ENCODE measurements at places on chromosomes 2 and 18. TPM values are rescaled to one million over a fixed set of nuclear protein-coding genes. Genes with fewer than 3 reads are reported as not detected.

The CFC1 gene
- 6.4 TPM for total RNA-seq

The ALPG gene
- total RNA-seq: not detected

The DCDC2C gene
- not detected for total RNA-seq

The HOXD4 gene
- not detected for total RNA-seq

The DGKD gene
- 46.9 TPM for total RNA-seq

The KCNG3 gene
- 1.9 TPM for total RNA-seq

The RTP5 gene
- total RNA-seq: not detected

The MRO gene
- 0.35 TPM for total RNA-seq

The SLC40A1 gene
- 60.4 TPM for total RNA-seq

DNA sequence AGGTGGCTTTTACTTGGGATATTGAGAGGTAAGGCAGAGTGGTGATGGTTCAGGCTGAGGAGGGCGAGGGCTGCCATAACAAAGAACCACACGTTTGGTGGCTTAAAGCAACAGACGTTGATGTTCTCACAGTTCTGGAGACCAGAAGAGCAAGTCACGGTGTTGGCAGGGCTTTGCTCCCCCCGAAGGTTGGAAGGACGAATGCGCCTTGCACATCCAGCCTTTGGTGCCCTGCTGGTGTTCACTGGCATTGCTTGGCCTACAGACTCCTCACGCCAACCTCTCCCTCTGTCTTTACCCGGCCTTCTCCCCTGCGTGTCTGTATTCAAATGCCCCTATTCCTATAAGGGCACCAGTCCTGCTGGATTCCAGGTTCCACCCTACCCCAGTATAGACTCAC lies 125.4 kb downstream of the TPO start:
- DNase-seq: peak; percentile 89
- H3K27me3 ChIP-seq: no peaks in the 10 kb centered on the region
- H3K27ac ChIP-seq: no peak overlapping the region
- H3K4me1 ChIP-seq: no peaks in the 10 kb centered on the region
- no peak overlapping the region for H3K4me3 ChIP-seq

DNA sequence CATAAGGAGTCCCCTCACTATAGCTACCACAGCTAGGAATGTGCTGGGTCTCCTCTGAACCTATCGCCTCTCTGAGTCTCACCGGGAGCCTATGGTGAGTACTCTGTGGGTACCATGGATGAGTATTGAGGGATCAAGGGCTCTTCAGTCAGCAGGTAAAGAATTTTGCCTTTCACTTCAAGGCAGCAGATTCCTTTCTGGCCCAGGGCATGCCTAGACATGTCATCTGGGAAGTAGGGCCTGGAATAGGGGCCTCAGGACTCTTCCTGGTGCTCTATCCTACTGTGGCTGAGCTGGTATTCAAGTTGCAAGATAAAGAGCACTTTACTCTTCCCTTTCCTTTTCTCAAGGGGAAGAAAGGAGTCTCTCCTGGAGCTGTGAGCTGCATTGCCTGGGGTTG lies 85.6 kb upstream of the LHCGR start:
- H3K4me3 ChIP-seq: no peak overlapping the region
- H3K27ac ChIP-seq: no peak overlapping the region
- H3K36me3 ChIP-seq: no peaks in the 10 kb centered on the region
- no peaks in the 10 kb centered on the region for H3K4me1 ChIP-seq
- no peak for DNase-seq

DNA sequence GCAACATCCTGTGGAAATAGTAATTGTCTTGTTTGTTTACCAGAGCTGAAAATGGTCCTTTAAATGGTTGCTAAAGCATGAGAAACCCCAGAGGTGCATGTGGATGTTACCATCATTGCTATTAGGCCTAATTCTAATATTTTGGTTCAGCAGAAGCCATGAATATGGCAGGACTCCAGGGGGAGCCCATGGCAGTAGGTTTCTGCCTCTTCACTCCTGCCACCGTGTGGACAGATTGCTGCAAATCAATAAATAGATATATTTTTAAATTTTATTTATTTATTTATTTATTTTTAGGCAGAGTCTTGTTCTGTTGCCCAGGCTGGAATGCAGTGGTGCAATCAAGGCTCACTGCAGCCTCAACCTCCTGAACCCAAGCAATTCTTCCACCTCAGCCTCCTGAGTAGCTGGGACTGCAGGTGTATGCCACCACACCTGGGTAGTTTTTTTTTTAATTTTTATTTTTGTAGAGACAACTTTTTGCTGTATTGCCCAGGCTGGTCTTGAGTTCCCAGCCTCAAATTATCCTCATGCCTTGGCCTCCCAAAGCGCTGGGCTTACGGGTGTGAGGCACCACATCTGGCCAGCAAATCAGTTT lies 54.9 kb upstream of the CAPN13 start:
- no peak overlapping the region for H3K27ac ChIP-seq
- H3K4me3 ChIP-seq: no peak overlapping the region
- H3K36me3 ChIP-seq: no peaks in the 10 kb centered on the region
- no peaks in the 10 kb centered on the region for H3K27me3 ChIP-seq

DNA sequence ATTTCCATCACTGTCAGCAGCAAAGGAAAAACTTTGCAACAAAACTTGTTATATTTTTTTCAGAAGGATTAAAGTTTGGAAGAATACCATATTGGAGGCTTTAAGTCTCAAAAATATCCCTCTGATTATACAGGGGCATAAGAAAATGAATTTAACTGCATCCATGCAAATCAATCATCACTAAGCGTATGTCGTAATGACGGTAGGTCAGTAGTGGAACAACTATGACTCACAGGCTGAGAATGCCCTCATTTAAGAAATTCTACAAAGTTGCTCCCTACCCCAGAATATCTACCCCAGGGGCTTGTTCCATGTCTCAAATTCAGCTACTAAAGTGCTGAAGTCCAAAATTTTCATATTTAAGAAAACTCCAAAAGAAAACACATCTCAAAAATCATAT lies 12.5 kb upstream of the NAB1 start:
- no peak for DNase-seq
- H3K36me3 ChIP-seq: no peaks in the 10 kb centered on the region
- no peak overlapping the region for H3K27ac ChIP-seq

GRCh38 chr2:232772531-232772930 lies 3.8 kb downstream of the KCNJ13 start:
- DNase-seq: no peak
- H3K4me3 ChIP-seq: no peak overlapping the region
- no peak overlapping the region for H3K27ac ChIP-seq
- H3K4me1 ChIP-seq: peaks cover 14% of the 10 kb centered on the region

- DNase-seq: peak; percentile 71
- H3K36me3 ChIP-seq: no peaks in the 10 kb centered on the region
- no peaks in the 10 kb centered on the region for H3K4me1 ChIP-seq
- no peak overlapping the region for H3K4me3 ChIP-seq
- no peaks in the 10 kb centered on the region for H3K27me3 ChIP-seq
- H3K27ac ChIP-seq: peak overlapping the region; percentile 67
These were observed 170.0 kb downstream of the LTBP1 start for GRCh38 chr2:33116799-33117198.

GRCh38 chr2:44744961-44745892 lies 196.3 kb upstream of the SIX3 start:
- no peak for DNase-seq
- no peaks in the 10 kb centered on the region for H3K27me3 ChIP-seq
- no peak overlapping the region for H3K4me3 ChIP-seq
- H3K4me1 ChIP-seq: peaks cover 3% of the 10 kb centered on the region
- no peak overlapping the region for H3K27ac ChIP-seq
- H3K36me3 ChIP-seq: peaks cover 23% of the 10 kb centered on the region

GRCh38 chr2:176293334-176293733 lies 24.1 kb downstream of the MTX2 start:
- H3K4me1 ChIP-seq: no peaks in the 10 kb centered on the region
- H3K27me3 ChIP-seq: no peaks in the 10 kb centered on the region
- peaks cover 5% of the 10 kb centered on the region for H3K36me3 ChIP-seq
- H3K27ac ChIP-seq: no peak overlapping the region
- no peak overlapping the region for H3K4me3 ChIP-seq

GRCh38 chr2:191230174-191230573 lies 15.0 kb upstream of the MYO1B start:
- H3K36me3 ChIP-seq: no peaks in the 10 kb centered on the region
- no peaks in the 10 kb centered on the region for H3K27me3 ChIP-seq
- no peak overlapping the region for H3K4me3 ChIP-seq
- H3K4me1 ChIP-seq: peaks cover 5% of the 10 kb centered on the region
- no peak overlapping the region for H3K27ac ChIP-seq

DNA sequence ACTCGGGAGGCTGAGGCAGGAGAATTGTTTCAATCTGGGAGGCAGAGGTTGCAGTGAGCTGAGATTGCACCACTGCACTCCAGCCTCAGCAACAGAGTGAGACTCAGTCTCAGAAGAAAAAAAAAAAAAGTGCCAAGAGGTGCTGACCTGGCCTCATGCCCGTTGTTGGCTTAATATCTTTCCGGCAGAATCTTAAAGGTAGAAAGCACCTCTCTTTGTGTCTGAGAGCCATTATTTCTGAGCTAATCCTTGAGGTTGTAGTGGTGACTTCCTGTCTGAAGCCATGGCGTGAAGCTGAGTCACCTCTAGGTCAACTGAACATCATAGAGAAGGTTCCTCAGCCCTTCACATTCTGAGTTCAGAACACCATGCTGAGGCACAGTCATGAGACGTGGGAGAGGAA lies 60.4 kb downstream of the WDSUB1 start:
- no peaks in the 10 kb centered on the region for H3K27me3 ChIP-seq
- H3K4me3 ChIP-seq: no peak overlapping the region
- H3K36me3 ChIP-seq: peaks cover 94% of the 10 kb centered on the region
- H3K27ac ChIP-seq: no peak overlapping the region
- DNase-seq: no peak

DNA sequence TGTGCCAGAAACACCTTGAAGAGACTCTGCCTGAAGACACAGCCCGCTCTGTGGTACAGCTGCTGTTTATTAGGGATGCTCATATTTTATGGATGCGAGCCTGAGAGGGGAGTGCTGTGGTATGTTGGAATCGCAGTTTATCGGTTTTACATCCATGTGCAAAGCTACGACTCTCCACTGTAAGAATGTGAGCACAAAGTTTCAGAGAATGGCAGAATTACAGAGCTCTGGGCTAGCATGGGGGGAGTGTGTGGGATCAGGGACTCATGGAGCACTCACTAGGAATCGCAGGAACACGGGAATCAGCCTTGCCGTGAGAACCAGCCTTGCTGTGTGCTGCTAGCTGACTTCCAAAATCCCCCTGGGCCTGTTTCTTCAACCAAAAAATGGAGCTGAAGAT lies 199.9 kb downstream of the RNF144A start:
- no peaks in the 10 kb centered on the region for H3K27me3 ChIP-seq
- no peaks in the 10 kb centered on the region for H3K36me3 ChIP-seq
- H3K4me1 ChIP-seq: no peaks in the 10 kb centered on the region
- no peak overlapping the region for H3K4me3 ChIP-seq
- no peak overlapping the region for H3K27ac ChIP-seq

GRCh38 chr2:151899156-151899555 lies 70.9 kb upstream of the ARL5A start:
- no peaks in the 10 kb centered on the region for H3K36me3 ChIP-seq
- H3K4me1 ChIP-seq: no peaks in the 10 kb centered on the region
- DNase-seq: no peak
- H3K4me3 ChIP-seq: no peak overlapping the region
- H3K27ac ChIP-seq: no peak overlapping the region

DNA sequence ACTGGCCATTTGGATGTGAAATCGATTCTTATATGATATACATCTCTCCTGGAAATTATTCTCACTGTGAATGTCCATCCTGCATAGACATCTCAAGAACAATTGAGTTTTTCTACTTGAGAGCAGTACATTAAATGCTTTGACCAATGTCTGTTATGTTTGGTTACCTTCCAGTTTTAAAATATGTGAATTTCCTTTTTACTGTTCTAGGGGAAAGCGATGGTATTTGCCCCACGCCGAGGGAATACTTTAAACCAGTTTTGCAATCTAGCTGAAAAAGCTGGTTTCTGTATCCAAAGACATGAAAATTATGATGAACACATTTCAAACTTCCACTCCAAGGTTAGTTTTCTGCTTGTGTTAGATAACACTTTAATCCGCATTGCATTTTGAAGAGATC lies 175.3 kb upstream of the SIX3 start:
- no peak for DNase-seq
- peaks cover 26% of the 10 kb centered on the region for H3K27me3 ChIP-seq
- peaks cover 20% of the 10 kb centered on the region for H3K4me1 ChIP-seq
- H3K27ac ChIP-seq: no peak overlapping the region

- no peak overlapping the region for H3K27ac ChIP-seq
- H3K27me3 ChIP-seq: peaks cover 4% of the 10 kb centered on the region
- DNase-seq: peak; percentile 95
- no peaks in the 10 kb centered on the region for H3K4me1 ChIP-seq
These were observed 127.6 kb upstream of the TWIST2 start for GRCh38 chr2:238720232-238720672.

GRCh38 chr2:232299084-232299483 lies 79.5 kb upstream of the ALPP start:
- DNase-seq: no peak
- H3K27me3 ChIP-seq: no peaks in the 10 kb centered on the region
- H3K4me1 ChIP-seq: no peaks in the 10 kb centered on the region
- H3K27ac ChIP-seq: no peak overlapping the region

- H3K4me3 ChIP-seq: no peak overlapping the region
- no peaks in the 10 kb centered on the region for H3K4me1 ChIP-seq
- H3K27ac ChIP-seq: no peak overlapping the region
- H3K36me3 ChIP-seq: no peaks in the 10 kb centered on the region
- H3K27me3 ChIP-seq: no peaks in the 10 kb centered on the region
These were observed 175.2 kb upstream of the CCDC150 start for GRCh38 chr2:196464311-196464710.

DNA sequence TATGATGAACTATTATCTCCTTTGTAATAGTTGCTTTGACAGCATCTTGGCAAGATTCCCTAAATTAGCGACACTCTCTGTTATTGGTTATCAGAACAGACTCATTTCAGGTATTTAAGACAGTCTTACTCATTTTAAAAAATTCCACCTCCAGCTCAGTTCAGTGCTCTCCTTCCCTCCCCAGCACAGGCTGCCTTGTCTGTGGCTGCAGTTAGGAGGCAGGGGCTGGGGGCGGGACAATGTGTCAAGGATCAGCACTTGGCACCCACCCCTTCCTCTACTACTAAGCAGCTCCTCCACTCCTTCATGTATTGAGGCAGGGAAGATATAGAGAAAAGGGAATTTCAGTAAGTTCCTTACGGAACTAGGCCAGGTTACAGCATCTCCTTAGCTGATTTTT lies 85.0 kb downstream of the VSNL1 start:
- no peaks in the 10 kb centered on the region for H3K36me3 ChIP-seq
- H3K4me3 ChIP-seq: no peak overlapping the region
- H3K27ac ChIP-seq: no peak overlapping the region
- H3K27me3 ChIP-seq: no peaks in the 10 kb centered on the region
- DNase-seq: no peak

GRCh38 chr2:177784745-177785067 lies 287.9 kb downstream of the PDE11A start:
- peaks cover 16% of the 10 kb centered on the region for H3K27me3 ChIP-seq
- no peaks in the 10 kb centered on the region for H3K4me1 ChIP-seq
- H3K27ac ChIP-seq: no peak overlapping the region
- H3K4me3 ChIP-seq: no peak overlapping the region
- H3K36me3 ChIP-seq: no peaks in the 10 kb centered on the region
- DNase-seq: no peak

All from endodermal cell (in vitro differentiated cells).